ENCODE measurements at places on chromosomes 6 and 20.
A peak's percentile ranks its signal among the peaks of the same experiment; 100 is the strongest.

DNA sequence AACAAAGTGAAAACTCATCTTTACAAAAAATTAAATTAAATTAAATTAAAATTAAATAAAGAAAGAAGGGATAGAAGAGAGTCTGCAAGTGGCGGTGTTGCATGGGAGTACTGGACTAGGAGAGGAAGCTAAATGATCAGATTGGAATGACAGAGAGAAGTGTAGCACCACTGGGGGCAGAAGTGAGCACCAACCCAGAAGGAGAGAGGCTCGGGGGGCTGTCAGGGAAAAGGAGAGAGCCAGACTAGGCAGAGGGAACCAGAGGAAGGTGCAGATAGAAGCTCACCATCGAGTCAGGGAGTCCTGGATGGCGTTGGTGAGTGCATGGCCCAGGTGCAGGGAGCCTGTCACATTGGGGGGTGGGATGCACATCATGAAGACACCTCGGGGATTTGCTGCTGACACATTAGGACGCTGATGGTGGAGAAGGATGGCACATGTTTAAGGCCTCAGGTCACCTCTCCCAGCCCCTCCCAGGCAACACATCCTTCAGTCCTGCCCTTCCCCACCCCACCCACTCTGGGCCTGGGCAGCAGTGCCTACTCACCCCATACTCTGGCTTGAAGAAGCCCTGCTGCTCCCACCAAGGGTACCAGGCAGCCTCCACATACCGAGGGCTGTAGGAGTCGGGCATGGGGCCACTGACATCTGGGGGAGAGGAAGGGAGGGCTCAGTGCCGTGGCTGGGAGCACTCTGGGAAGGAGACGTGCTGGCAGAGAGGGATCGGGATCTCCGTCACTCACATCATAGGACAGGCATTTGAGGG, 4.0 kb downstream of the VARS1 start:
- no peak for DNase-seq

DNA sequence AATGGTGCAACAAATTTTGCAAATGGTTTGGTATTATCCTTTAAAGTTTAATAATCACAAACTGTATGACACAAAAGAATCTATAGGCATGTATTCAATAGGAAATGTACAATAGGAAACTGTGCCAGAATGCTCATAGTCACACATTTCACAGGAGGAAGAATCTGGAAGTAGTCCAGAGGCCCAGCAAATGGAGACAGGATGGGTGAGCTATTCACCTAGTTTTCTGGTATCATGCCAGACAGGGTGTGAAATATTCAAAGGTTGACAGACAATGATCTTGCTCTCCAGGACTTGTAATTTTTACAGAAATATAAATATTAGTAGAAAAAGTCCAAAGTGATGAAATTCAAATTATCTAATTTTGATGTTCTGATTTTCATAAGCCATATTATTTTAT, 520.1 kb upstream of the IMPG1 start:
- DNase-seq, result no peak

- no peak for DNase-seq
Measured at GRCh38 chr20:44054118-44054517, 132.9 kb downstream of the JPH2 start.

DNA sequence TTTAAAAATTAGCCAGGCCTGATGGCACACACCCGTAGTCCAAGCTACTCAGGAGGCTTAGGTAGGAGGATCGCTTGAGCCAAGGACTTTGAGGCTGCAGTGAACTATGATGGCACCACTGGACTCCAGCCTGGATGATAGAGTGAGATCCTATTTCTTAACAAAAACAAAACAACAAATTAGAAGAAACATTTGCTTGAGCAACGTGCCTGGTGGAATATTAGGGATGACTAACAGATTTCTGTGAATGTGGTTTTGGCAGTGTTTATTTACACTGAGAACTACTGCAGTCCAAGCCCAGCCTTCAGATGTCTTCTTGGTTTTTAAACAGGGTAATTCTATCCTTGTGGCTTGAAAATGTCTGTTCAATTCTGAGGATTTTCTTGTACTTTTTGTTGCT, 9.2 kb downstream of the PPP1R3G start:
- DNase-seq, result no peak

GRCh38 chr20:59124296-59125029, 39.2 kb upstream of the ZNF831 start:
- no peak for DNase-seq

DNA sequence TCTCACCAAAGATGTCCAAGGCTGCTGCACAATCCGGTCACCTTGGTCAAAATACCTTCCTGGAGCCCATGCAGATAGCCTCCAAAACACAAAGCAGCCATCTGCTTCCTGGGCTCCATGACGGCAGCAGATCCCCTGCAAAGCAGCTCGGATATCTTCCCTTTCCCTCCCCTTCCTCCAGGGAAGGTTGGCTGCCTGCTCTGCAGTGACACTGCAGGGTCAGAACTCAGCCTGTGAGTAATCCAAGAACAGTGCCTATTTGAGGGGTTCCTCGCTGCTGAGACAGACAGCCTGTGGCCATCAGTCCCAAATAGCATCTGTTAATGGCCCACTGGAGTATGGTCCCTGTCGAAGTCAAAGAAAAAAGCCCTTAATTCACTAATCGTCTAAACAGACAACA, 270.8 kb downstream of the PREX1 start:
- no peak for DNase-seq

GRCh38 chr20:62651285-62652021, 9.2 kb downstream of the SLCO4A1 start:
- peak; percentile 67 for DNase-seq

GRCh38 chr20:21156266-21156665, 30.4 kb downstream of the KIZ start:
- no peak for DNase-seq

DNA sequence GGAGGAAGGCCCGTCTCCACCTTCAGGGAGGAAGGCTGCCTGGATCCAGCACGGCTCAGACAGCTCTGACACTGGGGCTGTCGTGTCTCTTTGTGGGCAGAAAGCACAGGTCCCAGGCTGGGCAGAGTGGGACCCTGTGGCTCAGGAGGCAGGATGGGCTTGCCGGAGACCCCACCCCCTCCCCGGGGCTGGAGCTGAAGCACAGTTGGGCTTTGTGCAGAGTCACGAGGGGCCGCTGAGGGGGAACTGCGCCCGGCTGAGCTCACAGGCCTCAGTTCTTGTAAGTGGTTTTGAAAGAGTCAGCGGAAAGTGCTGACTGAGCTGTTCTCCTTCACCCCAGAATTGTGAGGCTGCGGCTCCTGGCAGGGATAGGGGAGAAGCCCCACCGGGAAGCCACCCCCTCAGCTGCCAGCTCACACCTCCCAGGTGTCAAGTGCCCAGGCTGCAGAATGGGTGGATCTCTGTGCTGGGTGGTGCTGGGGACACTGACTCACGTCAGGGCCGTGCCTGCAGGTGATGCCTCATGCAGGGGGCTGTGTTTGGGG, 145.5 kb upstream of the RNF24 start:
- DNase-seq, result no peak

DNA sequence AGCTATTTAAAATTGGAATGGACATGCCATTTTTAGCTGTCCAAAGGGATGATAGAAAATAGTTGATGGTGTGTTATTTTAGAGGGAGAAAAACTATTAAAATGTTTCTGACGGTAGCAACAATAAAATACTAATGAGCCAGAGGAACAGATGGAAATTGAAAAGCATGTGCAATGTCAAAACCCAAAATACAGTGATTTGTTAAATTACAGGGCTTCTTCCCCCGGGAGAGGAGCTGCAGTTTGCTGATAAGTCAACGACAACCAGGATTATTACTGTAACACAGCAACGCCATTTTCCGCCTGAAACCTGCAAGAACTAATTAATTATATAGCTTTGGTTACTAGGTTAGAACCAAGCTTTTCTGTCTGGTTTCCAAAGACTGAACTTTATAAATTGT, 179.6 kb upstream of the SPTLC3 start:
- DNase-seq, result no peak

DNA sequence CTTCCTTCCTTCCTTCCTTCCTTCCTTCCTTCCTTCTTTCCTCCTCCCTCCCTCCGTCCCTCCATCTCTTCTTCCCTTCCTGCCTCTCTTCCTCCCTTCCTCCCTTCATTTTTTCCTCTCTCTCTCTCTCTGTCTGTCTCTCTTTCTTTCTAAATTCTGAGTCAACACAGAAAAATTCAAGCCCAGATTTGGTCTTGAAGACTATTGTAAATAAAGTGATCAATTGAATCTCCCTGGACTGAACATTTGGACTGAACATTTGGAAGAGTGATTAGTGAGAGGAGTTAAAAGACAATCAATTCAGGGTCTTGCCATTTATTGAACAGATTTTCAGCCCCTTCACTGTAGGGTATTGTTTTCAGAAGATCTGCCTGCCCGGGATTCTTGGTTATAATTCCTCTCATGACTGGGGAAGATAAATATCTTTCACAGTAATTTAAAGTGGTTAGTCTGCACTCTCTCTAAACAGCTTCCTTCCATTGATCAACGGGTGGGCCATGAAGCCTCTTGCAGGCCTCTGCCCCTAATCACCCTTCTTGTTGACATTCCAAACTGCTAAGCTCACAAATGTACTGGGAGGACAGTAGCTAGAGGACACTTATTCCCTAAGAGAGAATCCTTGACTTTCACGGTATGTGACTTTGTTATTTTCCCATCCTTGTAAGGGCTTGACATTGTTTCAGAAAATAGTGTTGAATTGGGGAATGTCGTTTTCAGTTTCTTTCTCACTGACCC, 101.7 kb upstream of the BMP2 start:
- no peak for DNase-seq

DNA sequence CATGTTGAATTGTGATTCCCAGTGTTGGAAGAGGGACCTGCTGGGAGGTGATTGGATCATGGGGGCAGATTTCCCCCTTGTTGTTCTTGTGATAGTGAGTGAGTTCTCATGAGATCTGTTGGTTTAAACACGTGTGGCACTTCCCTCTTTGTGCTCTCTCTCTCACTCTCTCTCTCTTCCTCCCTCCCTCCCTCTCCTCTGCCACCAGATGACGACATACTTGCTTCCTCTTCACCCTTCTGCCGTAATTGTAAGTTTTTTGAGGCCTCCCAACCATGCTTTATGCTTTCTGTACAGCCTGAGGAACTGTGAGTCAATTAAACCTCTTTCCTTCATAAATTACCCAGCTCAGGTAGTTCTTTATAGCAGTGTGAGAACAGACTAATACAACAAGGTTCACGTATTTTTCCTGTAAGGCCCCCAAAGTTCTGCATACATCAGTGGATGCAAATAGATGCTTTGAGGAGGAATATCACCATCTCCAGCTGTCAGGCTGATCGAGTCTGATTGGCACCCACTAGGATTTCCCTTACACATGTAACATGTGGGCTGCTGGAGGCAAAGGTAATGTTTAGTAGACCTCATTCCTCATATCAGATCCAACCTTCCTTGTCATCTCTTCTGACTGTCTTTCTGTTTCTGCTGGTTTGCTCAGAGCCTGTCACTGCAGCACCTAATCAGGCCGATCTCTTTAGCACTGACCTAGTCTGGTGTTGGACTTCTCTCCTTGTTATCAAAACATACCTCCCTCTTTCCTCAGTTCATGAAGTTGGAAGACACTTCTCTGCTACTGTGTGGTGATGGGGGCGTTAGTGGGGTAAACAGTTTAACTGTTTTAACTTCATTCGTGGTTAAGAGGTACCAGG, 54.3 kb upstream of the BACH2 start:
- DNase-seq, result peak; percentile 1

- DNase-seq, result no peak
Measured at GRCh38 chr6:3377536-3378397, 79.1 kb downstream of the SLC22A23 start.

DNA sequence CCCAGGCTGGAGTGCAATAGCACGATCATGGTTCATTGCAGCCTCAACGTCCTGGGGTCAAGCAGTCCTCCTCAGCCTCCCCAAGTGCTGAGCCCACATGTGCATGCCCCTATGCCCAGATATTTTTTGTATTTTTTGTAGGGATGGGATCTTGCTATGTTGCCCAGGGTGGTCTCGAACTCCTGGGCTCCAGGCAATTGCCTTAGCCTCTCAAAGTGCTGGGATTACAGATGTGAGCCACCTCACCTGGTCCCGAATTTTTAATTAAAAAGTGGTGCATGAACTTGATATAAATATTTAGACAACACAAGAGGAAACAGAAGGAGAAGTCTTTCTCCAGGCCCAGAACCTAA, 7.1 kb upstream of the RNF114 start:
- DNase-seq, result no peak

DNA sequence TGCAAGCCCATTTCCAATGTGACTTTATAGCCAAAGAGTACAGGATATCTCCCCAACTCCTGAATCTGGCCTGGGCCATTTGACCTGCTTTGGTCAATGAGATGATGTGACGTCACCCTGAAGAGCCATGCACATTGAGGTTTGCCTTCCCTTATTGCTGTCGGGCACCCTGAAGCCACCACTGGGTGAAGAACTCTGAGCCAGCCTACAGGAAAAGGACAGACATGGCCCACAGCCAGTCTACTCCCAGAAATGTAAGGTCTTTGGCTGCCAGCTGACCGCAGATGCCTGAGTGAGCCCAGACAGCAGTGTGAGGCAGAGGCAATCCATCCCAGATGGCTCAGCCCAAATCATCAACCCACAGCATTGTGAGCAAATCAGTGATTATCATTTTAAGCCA, 3.7 kb upstream of the SYNDIG1 start:
- DNase-seq, result no peak

- DNase-seq, result no peak
Measured at GRCh38 chr6:41353333-41353732, 17.9 kb downstream of the NCR2 start.

- no peak for DNase-seq
Measured at GRCh38 chr6:118685823-118686449, 34.5 kb upstream of the CEP85L start.

DNA sequence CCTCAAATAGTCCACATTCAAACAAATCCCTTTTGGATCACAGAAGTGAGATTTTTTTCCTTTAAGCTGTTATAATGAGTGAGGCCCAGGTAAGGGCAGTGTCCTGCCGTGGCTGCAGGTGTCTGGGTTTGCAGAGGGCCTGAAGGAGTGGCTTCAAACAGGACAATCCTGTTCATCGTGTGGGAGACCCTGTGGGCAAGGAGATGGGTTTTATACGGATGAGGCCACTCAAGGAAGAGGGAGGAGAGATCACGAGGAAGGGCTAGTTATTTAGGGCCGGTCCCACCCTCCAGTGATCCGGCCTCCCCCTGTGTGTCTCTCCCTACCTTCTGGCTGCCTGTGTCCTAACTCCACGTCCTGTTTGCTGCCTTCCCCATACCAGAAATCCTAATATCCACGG, 33.8 kb downstream of the PPP1R14C start:
- no peak for DNase-seq

DNA sequence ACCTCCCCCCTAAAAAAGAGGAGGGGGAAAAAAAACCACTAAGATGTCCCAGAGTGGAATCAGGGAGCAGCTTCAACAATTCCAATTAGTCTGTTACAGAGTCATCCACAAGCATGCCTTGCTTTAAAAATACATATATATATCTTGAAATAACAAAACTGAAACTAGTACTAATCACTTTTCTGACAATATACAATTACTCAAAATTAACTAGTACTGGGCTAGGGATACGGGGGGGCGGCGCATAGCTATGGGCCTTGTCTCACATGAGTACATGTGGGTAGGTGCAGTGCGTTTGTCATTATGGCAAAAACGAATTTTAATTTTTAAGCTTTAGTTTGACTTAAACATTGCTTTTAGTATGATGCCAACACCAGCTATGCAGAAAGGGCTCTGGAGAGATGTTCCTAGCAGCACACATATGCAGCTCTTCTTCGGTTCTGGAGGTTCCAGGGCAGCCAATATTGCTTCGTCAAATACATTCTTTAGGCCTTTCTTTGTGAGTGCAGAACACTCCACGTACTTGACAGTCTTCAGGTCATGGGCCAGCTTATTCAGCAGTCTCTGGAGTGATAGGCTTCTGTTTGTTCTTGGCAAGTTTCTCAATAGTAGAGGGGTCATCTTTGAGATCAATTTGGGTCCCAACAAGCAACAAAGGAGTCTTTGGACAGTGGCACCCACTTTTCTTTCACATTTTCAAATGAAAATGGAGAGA, 38.8 kb downstream of the ITCH start:
- DNase-seq, result no peak

Measured in stimulated activated CD8-positive, alpha-beta memory T cell treated with anti-CD3 and anti-CD28 coated beads, Interleukin-4, amount 100 ng/mL, for 1 hour (primary cell).